ENCODE measurements at places on chromosomes 12 and 14.

DNA sequence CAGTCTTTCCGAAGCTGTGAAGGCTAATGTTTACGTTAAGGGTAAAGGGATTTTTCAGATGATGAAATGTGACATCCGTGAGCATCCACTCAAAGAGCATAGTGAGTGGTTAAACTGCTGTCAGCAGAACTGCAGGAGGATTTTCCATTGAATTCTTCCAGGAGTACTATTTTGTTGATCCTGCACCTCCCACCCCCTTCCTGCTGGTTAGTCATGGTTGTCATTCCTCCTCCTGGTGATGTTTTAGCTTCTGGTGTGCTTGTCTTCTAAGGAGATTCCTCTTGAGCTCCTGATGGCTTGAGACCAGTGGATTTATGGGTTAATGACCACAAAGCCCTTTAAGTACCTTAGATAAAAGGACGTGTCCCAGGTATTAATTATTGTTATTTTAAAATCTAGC, 2.4 kb upstream of the GPRC5D start:
- no peak for DNase-seq

GRCh38 chr14:55388160-55388559, 23.5 kb downstream of the ATG14 start:
- no peak for DNase-seq

DNA sequence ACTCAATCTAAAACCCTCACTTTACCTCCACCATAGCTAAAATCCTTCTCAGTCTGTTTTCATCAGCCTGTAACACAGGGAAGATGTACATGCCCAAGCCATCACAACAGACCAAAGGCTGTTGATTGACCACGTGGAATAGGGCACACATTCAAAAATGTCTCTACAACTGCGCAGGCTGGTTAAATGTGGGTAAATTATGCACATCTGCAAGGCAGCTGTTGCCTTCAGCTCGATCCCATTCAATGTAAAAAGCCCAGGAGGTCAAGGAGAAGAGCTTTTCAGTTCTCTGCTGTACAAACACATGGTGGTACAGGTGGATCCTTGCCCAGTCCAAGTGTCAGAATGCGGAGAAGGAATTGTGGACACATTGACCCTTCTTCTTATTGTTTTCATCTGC, 354.0 kb downstream of the FLRT2 start:
- DNase-seq, result no peak

GRCh38 chr12:118358612-118359540, 13.8 kb downstream of the TAOK3 start:
- no peak for DNase-seq

DNA sequence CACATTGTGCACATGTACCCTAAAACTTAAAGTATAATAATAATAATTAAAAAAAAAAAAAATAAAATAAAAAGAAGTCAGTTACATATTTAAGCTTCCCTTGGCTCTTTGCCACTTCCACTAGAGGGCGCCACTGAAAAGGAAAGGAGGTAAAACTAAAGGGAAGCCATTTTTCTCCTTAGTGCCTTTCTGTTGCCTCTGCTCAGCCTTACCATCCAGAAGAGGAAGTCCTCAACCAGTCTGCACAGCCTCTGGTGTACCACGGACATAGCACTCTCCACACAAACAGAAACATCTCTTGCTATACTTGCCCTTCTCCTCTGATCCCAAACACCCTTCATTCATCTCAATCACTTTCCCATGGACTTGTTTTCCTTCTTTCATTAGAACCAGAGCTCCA, 169.0 kb upstream of the EEA1 start:
- DNase-seq, result no peak

DNA sequence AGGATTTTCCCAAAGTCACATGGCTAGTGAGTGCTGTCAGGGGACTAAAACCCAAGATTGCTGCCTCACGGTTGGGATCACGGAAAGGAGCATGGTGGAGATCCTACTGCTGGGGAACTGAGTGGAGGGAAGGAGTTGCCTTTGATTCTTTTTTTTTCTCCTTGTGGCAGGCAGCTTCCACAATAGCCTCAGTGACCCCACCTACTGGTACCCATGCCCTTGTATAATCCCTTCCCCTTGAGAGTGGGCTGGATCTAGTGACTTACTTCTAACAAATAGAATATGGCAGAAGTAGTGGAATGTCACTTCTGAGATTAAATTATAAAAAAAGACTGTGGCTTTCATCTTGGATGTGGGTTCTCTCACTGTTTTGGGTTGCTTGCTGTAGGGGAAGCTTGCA, 135.7 kb downstream of the DICER1 start:
- DNase-seq, result no peak

GRCh38 chr12:78004249-78005093, 173.8 kb downstream of the NAV3 start:
- DNase-seq, result no peak

- no peak for DNase-seq
These were observed 277.0 kb upstream of the GARIN6 start for GRCh38 chr12:99370421-99371138.

GRCh38 chr14:73968885-73969284, 18.8 kb downstream of the COQ6 start:
- DNase-seq, result no peak

- no peak for DNase-seq
These were observed 156.3 kb downstream of the RIMBP2 start for GRCh38 chr12:130559806-130560205.

GRCh38 chr14:104247336-104248202, 109.2 kb downstream of the KIF26A start:
- DNase-seq, result peak; percentile 11

DNA sequence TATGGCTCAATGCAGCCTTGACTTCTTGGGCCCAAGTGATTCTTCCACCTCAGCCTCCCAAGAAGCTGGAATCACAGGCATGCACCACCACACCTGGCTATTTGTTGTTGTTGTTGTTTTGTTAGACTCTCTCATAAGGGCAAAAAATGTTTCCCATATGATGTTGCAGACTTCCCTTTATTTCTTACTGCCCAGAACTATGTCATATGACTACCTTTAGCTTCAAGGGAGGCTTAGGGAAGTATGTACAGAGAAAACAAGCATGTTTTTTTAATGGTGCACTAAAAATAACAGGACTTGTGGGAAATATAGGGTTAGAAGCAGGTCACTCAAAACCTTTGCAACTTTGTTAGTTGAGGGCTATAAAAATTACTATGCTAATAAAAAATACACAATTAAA, 4.3 kb upstream of the GPR19 start:
- no peak for DNase-seq

DNA sequence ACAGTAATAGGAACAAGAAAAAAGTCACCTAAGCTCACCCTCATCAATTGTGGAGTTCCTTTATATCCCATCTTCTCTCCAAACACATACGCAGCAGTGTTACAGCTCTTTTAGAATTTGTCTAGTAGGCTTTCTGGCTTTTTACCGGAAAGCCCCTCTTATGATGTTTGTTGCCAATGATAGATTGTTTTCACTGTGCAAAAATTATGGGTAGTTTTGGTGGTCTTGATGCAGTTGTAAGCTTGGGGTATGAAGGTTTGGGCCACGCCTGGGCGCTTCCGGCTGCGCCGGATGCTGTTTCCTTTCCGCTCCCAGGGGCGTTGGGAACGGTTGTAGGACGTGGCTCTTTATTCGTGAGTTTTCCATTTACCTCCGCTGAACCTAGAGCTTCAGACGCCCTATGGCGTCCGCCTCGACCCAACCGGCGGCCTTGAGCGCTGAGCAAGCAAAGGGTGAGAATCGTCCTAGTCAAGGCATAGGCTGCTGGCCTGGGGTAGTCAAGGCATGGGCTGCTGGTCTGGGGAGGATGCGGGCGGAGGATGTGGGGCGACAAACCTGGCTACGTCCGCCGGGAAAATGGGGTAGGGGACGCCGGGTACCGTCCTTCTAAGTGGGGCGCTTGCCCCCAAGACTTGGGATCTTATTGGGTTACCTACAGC, at the start of the genes C12orf57 and RNU7-1:
Gene C12orf57, plus strand, starts transcription at position 301 of the 659 bp plus-strand sequence. Its CDS starts 100 bp downstream, at position 401.
Gene RNU7-1, plus strand, starts transcription at position 95 of the 659 bp plus-strand sequence.
- DNase-seq, result peak; percentile 89

DNA sequence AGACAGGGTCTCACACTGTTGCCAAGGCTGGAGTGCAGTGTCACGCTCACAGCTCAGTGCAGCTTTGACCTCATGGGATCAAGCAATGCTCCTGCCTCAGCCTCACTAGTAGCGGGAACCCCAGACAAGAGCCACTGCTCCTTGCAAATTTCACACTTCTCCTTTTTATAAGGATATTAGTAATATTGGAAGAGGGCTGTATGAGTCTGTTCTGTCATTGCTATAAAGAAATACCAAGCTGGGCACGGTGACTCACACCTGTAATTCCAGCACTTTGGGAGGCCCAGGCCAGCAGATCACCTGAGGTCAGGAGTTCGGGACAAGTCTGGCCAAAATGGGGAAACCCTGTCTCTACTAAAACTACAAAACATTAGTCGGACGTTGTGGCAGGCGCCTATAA, 12.9 kb upstream of the ORAI1 start:
- no peak for DNase-seq

- DNase-seq, result no peak
These were observed 99.0 kb downstream of the SETD3 start for GRCh38 chr14:99381688-99382060.

- no peak for DNase-seq
These were observed 132.4 kb upstream of the NEDD1 start for GRCh38 chr12:96774496-96775256.

GRCh38 chr12:34338751-34339150, 316.5 kb downstream of the ALG10 start:
- DNase-seq, result no peak

GRCh38 chr14:104678901-104679705, 10.3 kb upstream of the INF2 start:
- DNase-seq, result no peak

DNA sequence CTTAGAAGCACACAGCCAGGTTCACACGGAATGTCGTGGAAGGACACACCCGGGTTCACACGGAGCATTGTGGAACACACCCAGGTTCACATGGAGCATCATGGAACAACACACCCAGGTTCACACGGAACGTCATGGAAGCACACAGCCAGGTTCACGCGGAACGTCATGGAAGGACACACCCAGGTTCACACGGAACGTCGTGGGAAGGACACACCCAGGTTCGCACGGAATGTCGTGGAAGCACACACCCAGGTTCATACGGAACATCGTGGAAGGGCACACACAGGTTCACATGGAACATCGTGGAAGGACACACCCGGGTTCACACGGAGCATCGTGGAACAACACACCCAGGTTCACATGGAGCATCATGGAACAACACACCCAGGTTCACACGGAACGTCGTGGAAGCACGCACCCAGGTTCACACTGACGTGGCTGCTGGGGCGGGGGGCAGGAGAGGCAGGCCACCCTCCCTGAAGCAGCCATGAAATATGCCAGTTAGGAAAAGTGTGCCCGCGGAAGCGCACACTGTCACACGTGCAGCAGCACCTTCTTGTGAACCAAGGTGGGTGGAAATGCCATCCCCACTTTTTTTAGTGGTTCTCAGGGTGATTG, 86.4 kb downstream of the EP400 start:
- DNase-seq, result no peak

GRCh38 chr14:76115010-76115422, 36.7 kb upstream of the GPATCH2L start:
- no peak for DNase-seq

GRCh38 chr12:71556875-71557274, 106.8 kb downstream of the ZFC3H1 start:
- no peak for DNase-seq

DNA sequence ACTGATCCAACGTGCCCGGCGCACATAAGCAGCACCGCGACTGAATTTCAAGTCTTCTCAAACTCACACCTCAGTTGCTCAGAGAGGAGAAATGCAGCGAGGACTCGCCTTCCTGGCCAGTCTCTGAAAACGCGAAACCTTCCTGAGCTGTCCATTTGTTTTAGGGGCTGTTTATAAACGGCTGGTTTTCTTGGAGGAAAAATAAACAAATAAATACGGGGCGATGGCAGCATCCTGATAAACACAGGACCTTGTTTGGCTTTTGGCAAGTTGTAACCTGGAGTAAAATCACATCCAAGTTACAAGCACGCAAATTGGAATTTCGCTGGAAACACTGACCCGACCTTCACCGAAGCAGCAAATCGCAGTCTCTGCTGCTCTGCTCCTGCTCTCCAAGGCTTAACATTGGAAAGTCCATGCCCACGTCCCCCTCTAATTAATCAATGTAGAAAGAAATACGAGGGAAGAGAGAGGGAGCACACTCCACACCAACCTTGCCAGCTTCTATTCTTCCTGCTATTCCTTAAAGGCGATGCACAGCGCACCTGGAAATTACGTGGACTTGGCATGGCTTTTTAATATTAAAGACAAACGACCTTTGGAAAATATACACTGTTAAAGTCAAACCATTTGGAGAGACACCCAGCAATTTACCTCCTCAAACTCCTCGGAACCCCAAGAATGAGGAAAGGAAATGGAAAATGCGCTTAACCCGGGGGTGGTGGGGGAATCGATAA, 248.8 kb downstream of the APAF1 start:
- DNase-seq, result no peak

DNA sequence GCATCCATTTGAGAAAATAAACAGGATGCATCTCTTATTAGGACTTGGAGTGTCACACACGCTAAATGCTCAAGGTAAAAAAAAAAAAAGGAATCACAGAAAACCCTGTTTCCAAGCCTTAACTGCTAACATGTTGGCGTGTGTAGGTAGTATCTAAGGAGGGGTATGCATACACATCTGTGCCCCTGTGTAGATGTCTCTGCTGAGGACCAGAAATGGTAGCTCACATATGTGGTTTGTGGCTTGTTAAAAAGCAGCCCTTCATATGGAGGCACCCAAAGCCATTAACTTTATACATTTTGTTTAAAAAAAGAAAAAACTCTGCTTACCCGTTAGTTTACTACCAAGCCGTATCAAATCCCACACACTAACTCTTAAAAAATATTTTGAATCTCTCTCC, 314.1 kb downstream of the SNAPC1 start:
- no peak for DNase-seq

DNA sequence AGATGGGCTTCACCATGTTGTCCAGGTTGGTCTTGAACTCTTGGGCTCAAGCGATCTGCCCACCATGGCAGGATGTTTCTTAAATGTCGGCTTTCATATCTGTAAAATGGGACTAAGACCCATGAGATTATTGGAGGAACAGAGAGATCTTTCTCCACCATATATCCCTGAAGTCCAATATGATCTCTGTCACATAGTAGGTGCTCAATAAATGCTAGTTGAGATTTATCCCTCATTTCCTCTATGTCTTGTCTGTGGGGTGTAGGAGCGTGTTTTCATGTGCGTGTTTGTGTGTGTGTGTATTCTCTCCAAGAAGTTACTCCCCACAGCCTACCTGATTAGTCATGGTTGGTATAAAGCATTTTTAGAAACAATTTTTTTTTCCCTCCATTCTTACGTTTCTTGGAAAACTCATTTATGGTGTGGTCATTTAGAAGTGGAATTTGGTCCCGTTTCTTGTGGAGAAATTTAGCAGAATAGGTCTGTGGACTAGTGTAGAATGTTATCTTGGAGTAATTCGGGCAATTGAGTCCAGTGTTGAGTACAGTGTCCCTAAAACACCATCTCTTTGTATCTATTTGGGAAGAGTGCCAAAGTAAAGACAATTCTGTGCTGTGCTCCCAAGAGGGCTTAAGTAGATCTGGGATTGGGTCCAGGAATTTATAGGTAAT, 4.3 kb downstream of the STRAP start:
- no peak for DNase-seq

GRCh38 chr12:97316321-97316720, 146.3 kb upstream of the RMST start:
- DNase-seq, result no peak

- no peak for DNase-seq
These were observed 30.1 kb upstream of the MAP1LC3B2 start for GRCh38 chr12:116529048-116529447.

- no peak for DNase-seq
These were observed 5.3 kb downstream of the C2CD5 start for GRCh38 chr12:22539055-22539454.
